ENCODE measurements at places on chromosomes 3 and 15. TPM values are rescaled to one million over a fixed set of nuclear protein-coding genes. Genes with fewer than 3 reads are reported as not detected.

The EIF4G1 gene
- total RNA-seq: 296 TPM

The GOLGA8M gene
- not detected for total RNA-seq

The KCNAB1 gene
- total RNA-seq: not detected

The ADAMTS7 gene
- total RNA-seq: 4.5 TPM

The LYZL4 gene
- total RNA-seq: not detected

The MB21D2 gene
- 5.7 TPM for total RNA-seq

The ADGRG7 gene
- total RNA-seq: not detected

The CYP1A1 gene
- total RNA-seq: 1.5 TPM

The AKAP13 gene
- 172 TPM for total RNA-seq

The UBAP1L gene
- 0.29 TPM for total RNA-seq

The TRPM1 gene
- total RNA-seq: not detected

The MOBP gene
- total RNA-seq: 0.03 TPM

The KCNMB2 gene
- total RNA-seq: not detected

The CYP1A2 gene
- not detected for total RNA-seq

The PAQR9 gene
- 2.5 TPM for total RNA-seq

The FETUB gene
- 0.23 TPM for total RNA-seq

The PP2D1 gene
- total RNA-seq: not detected

The KNG1 gene
- total RNA-seq: not detected

The ZPLD1 gene
- total RNA-seq: not detected

The EFHB gene
- 1.5 TPM for total RNA-seq

The RBPMS2 gene
- 7.2 TPM for total RNA-seq

The SLC28A1 gene
- 0.04 TPM for total RNA-seq

The RTP1 gene
- total RNA-seq: not detected

The CCR8 gene
- not detected for total RNA-seq

The CXCR6 gene
- not detected for total RNA-seq

The MME gene
- not detected for total RNA-seq

The WDR93 gene
- total RNA-seq: 0.26 TPM

The NR1I2 gene
- total RNA-seq: not detected

The STXBP5L gene
- total RNA-seq: not detected

The CHDH gene
- 1.6 TPM for total RNA-seq

The TMC3 gene
- total RNA-seq: not detected

The GRK7 gene
- not detected for total RNA-seq

The CACNA2D2 gene
- 0.48 TPM for total RNA-seq

The FSIP1 gene
- total RNA-seq: 0.95 TPM

The MRAS gene
- 11.0 TPM for total RNA-seq

The PPP1R14D gene
- 0.21 TPM for total RNA-seq

The ATP13A5 gene
- total RNA-seq: not detected
